Left renal cortex interstitium (tissue), 4 donors: ENCODE measurements at places on chromosomes 13 and 19.

DNA sequence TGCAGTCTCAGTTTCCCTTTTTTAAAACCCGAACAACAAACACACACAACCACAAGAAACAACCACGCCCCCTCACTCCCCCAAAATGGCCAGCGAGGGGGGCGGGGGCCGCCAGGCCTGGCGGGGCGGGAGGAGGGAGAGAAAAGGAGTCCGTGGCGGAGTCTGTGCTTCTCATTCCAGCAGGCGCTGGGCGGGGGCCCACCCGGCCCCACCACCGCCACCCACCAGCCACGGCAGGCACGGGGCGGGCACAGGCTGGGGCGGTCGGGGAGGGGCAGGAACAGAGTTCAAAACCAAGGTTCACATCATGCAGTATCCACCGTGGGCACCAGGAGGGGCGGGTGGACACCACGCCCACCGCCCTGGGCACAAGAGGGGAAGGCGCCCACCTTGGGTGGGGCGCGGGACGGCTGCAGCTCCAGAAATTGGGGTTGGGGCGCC lies 12.9 kb downstream of the DPF1 start:
- no peak for DNase-seq

DNA sequence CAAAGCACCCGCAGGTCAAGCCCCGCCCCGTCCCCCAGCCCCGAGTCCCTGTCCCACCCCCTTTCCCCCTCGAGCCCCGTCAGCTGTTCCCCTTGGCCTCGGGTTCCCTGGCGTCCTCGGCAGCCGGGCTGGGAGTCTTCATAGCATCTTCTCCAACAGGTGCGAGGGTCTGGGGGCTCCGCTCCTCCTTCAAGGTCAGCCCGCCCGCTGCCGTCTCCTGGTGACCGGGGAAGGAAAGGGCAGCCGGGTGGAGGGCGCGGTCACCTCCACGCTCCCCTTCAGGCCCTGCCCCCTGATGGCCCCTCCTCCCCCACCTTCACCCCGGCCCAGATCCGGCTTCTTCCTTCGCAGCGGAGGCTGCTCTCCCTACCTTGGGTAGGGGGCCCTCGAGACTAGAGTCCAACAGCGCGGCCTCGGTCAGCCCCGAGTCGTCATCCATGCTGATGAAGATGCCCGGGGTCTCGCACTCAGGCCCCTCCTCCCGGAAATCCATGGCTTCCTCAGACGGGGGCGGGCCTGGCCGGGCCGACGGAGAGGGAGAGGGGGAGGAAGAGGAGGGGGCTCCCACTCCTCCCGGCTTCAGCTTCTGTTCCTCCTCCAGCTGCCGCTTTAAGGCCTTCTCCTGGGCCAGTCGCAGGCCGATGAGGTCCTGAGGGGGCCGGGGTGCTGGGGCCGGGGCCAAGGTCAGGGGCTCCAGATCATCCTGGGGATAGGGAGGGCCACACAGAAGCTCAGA lies 541 bp upstream of the RSPH6A start:
- DNase-seq: no peak

GRCh38 chr19:10078329-10078728 lies 7.8 kb upstream of the SHFL start:
- DNase-seq: no peak

GRCh38 chr19:51788029-51788428 lies 6.9 kb upstream of the FPR3 start:
- DNase-seq: no peak

DNA sequence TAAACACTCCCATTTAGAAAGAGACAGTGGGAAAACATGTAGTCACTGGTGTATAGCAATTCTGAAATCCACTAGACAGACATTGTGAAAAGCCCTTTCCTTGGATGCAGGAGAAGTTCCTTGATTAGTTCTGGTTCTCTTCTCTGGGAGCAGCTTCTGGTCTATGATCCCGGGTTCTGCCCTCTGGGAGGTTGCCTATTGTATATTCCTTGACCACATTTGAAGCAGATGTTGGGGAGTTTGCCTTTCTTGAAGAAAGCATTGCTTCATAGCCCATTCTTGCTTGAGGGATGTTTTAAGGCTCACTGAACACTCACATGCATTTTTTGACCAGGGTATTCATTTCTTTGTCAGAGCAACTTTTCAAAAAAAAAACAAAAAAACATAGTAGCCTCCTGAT lies 211.9 kb downstream of the NDFIP2 start:
- no peak for DNase-seq

DNA sequence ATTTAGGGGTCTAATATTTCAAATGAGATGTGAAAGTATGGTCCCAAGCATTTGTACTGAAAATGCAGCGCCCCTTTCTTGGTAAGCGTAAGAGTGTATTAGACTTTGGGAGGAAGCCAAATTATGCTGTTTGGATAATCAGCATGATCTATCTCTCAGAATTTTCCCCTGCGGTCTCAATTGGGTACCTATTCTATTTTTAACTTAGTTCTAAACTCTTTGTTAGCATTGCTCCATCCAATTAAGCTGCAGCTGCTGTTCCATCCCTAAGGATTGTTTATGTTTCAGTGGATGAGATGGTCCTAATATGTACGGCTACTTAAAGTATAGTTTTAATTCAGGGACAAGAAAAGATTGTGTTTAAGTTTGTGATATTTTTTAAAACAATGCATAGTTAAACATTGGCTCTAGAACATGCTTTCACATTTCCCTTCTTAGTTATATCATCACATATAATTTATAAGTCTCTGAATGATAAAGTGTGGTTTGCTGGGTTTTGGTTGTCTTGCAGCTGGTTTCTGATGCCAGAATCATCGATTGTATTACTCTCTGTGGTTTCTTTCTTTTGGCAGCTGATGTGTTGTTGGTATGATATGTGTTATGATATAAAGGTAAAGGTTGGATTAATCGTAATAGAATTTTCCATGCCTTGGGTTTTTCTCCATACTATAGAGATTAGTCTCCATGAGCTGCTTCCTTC lies 15.0 kb downstream of the POLR1D start:
- no peak for DNase-seq

GRCh38 chr19:46014941-46015686 lies 7.7 kb downstream of the PGLYRP1 start:
- DNase-seq: no peak

- no peak for DNase-seq
These were observed 169.2 kb upstream of the IRS2 start for GRCh38 chr13:109955598-109955997.

DNA sequence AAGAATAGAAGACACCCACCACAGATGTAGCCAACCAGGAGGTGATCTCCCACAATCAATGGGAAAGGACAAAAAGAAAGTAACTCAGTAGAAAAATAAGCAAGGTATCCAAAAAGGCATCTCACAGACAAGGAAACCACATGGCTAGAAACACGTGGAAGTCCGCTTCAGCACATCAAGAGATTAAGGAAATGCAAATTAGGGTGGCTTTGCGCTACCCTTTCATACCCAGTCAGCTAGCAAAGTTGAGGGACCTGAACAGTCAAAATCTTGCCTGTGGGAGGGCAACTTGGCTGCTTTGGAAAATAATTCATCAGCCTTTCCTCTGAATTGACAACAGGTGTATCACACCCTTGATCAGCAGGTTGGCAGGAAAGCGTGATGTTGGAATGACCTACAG lies 11.6 kb upstream of the UQCR11 start:
- DNase-seq: no peak

DNA sequence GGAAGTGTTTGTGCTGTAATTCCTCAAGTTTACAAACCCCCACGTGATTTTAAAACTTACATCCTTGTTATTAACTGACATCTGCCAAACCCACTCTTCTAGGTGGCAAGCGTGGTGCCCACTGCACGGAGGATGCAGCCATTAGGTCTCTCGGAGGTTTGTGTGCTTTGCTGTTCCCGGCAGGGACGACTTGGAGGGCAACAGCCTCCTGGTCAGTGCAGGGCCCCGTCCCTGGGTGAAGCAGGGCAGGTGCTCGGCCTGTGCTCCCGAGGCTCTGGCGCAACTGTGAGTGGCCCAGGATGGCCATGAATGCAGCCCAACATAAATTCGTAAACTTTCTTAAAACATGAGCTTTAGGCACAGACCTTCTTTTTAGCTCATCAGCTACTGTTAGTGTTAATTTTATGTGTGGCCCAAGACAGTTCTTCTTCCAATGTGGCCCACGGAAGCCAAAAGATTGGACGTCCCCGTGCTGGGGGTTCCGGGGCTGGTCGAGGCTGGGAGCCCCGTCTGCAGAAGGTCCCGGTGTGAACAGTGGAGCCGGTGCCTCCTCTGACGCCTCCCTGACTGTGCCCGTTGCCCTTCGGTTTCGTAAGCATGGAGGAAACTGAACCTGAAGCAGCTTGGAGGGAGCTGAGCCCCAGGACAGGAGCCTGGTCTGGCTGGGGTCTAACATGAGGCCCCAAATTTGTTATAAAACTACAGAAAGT lies 11.9 kb downstream of the GAS6 start:
- no peak for DNase-seq

GRCh38 chr13:46053162-46054012 lies 841 bp upstream of the ZC3H13 start:
- peak; percentile 9 for DNase-seq

DNA sequence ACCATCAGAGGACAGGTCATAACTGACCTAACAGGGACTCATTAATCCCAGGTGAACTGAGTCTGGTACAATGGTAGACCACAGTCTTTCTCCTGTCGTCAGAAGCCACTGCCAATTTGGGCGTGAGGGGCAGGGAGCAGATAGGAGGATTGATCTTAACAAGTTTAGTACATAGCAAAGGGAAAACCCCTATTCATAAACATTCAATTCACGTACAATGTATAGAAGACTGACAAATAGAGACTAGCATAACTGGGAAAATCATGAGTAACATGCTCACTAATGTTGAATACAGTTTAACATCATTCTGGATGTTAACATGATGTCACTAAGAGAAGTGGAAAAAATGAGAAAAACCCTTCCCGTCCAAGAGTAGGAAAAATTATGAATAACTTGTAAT lies 54.1 kb downstream of the SLC7A1 start:
- no peak for DNase-seq

GRCh38 chr13:113275387-113275786 lies 21.7 kb upstream of the LAMP1 start:
- DNase-seq: no peak

DNA sequence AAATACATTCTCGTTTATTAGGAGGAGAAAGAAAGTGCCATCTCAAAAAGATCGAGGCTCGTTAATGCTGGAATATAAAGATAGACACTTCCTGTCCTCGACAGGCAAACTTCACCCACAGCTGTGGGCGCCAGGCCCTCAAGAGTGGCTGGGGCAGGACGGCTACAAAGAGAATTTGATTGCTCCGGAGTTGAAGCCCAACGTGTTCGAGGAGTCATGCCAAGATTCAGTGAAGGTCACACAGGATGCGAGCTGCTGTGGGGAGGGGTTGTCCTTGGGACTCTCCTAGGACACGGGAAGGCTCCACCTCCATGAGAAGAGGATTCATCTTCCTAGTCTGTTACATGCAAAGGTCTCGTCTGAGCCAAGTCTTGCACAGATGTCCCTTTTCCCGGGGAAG lies 16.3 kb upstream of the PTPRS start:
- DNase-seq: no peak

DNA sequence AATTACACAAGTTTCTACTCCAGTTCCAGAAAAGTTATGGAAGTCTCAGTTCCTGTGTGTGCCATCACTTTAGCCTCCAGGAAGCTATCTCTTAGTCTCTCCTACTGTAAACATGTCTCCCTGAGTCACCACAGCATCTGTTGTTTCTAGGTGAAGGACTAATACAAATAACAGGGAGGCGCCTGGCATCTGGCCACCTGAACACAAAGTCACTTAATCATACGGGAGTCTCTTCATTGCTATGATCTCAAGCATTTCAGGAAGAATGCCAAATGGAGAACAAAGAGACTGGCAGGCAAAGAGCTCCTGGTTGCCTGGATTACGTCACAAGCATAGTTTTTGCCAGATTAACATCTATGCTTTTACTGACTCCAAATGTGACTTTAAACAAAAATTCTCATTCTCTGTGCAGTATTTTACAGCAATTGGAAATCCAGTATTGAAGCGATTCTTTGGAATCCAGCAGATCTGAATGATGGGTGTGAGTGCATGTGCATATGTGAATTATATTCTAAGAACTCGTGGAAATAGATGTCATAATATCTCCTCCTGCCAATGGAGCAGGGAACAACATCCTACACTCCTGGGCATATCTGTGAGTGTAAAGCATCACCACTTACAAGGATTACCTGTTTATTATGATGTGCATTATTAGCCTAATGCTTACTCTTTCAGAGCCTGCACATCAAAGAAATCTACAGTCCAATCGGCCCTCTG lies 572.8 kb downstream of the PCDH9 start:
- DNase-seq: no peak

DNA sequence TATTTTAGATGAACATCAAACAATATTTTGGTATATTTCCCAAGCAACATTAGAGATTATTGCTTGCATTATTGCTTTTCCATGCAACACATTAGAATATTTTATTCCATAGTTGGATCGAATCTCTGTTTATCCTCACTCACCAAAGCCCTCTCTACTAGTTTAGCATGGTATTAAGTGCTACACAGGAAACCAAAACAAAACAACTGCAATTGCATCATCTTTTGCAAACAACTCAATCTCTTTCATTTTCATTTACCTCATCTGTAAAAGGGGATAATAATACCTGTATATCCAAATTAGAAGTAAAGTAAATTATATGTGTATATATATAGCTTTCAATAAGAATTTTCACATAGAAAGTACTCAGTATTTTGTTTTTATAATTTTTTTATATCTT lies 147.8 kb upstream of the PCDH9 start:
- no peak for DNase-seq

GRCh38 chr19:33554821-33555220 lies 33.2 kb upstream of the PEPD start:
- no peak for DNase-seq

GRCh38 chr13:49657241-49657641 lies 28.9 kb downstream of the ARL11 start:
- no peak for DNase-seq

- DNase-seq: no peak
These were observed 11.1 kb upstream of the GTF2F2 start for GRCh38 chr13:45109102-45109720.

GRCh38 chr19:28939236-28939635 lies 273.7 kb downstream of the UQCRFS1 start:
- DNase-seq: no peak

- no peak for DNase-seq
These were observed 13.1 kb upstream of the TMEM161A start for GRCh38 chr19:19151418-19151817.

- no peak for DNase-seq
These were observed 2.4 kb downstream of the RAB3D start for GRCh38 chr19:11337080-11337479.

GRCh38 chr13:46799139-46799538 lies 2.2 kb upstream of the ESD start:
- no peak for DNase-seq

DNA sequence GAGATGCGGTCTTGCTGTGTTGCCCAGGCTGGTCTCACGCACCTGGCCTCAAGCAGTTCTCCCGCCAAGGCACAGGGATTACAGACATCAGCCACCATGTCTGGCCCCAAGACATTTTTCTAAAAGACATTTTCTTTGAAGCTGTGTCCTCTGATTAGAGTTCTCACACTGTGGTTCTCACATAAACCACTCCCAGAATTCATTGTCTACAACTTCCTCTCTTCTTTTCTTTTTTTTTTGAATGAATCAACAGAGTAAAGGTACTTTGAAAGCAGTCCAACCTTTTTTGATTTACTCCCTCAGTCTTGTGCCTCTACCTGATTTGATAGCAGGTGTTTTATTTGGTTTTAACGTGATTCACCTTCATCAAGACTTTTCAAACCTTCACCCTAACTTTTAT lies 14.3 kb upstream of the SHD start:
- no peak for DNase-seq

GRCh38 chr19:47447470-47448359 lies 24.0 kb downstream of the SLC8A2 start:
- no peak for DNase-seq

GRCh38 chr19:58558066-58558622 lies at the start of gene UBE2M:
UBE2M (minus strand) TSS chr19:58558611; CDS start chr19:58558381, 230 bp downstream.
- DNase-seq: no peak
